GM19239 (cell line): ENCODE measurements at places on chromosomes 6 and 20.

DNA sequence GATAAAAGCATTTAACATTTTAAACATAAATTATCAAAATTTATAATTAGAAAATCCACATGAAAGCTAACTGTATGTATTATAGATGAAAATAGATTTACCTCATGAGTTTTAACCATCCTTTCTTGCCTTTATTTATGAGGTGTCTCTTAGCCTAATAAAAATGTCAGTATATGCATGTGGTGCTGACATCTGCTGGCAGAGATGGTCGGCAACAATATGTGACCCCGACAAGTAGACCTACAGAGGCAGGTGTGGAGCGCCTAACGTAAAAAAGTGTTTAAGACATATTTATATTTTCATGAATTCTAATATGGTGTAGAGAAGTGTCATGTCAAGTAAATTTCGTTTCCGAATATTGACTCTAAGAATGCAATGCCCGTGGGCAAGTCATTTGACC, 149.0 kb upstream of the FUT9 start:
- no peak for DNase-seq

- no peak for DNase-seq
Measured at GRCh38 chr20:46701986-46702385, 7.5 kb upstream of the SLC2A10 start.

- DNase-seq, result no peak
Measured at GRCh38 chr6:119360262-119360915, 10.8 kb upstream of the MAN1A1 start.

- no peak for DNase-seq
Measured at GRCh38 chr6:168506460-168506859, 65.5 kb downstream of the SMOC2 start.

DNA sequence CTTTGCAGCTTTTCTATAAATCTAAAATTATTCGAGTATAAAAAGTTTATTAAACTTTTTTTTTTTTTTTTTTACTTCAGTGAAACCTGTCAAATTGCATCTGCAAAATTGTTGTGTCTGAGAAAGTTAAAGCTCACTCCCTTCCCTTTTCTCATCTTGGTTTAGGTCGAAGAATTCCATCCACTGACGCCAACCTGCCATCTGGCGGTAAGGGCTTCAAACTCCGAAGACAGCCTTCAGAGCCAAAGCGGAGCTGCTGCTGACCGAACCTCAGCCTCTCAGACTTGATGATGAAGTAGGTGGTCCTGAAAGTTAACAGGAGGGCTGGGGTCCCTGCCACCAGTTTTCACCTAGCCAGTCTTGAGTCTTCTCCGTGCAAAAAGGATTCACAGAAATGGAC, 29.6 kb upstream of the VAPB start:
- DNase-seq, result no peak

DNA sequence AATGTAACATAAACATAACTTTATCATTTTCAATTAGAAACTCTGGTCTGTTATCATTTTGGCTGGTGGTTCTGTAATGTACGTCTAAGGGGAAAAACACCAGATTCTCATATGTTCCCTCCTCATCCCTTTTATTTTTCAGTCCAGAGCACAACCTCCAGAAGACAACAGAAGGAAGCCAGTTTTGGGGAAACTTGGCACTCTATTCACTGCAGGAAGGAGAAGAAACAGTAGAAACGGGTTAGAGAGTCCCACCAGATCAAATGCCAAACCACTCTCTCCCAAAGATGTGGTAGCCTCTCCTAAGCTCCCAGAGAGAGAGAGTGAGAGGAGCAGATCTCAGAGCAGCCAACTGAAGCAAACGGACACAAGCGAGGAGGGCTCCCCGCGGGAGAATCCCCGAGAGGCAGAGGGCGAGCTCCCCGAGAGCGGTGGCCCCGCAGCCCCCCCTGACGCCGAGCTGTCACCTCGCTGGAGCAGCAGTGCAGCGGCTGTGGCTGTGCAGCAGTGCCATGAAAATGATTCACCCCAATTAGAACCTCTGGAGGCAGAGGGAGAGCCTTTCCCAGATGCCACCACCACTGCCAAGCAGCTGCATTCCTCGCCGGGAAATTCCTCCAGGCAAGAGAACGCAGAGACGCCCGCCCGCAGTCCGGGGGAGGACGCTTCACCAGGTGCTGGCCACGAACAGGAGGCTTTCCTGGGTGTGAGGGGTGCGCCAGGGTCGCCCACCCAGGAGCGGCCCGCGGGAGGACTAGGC, 117.8 kb downstream of the RTN4IP1 start:
- no peak for DNase-seq
